ENCODE measurements at places on chromosomes 5 and 9. TPM values are rescaled to one million over a fixed set of nuclear protein-coding genes. Genes with fewer than 3 reads are reported as not detected.

PLAC8L1 gene
- total RNA-seq: not detected

TSSK1B gene
- 0.25 TPM for total RNA-seq

LHFPL2 gene
- total RNA-seq: 25.7 TPM

GLRA1 gene
- not detected for total RNA-seq

MYOT gene
- total RNA-seq: 11.7 TPM

TEX48 gene
- not detected for total RNA-seq

SPINK4 gene
- not detected for total RNA-seq

PCDHGC5 gene
- total RNA-seq: 3.4 TPM

SNAPC3 gene
- total RNA-seq: 34.0 TPM

DBH gene
- 0.15 TPM for total RNA-seq

ASS1 gene
- 199 TPM for total RNA-seq

SLC22A4 gene
- total RNA-seq: not detected

ZNF879 gene
- total RNA-seq: 6.6 TPM

CSF1R gene
- total RNA-seq: 9.1 TPM

OR1L1 gene
- total RNA-seq: not detected

SPINK7 gene
- not detected for total RNA-seq

IL3 gene
- total RNA-seq: not detected

MEGF10 gene
- total RNA-seq: not detected

REEP2 gene
- 2.0 TPM for total RNA-seq

Data from thyroid gland (tissue), 4 donors.